Fibroblast of skin of right quadriceps (primary cell): ENCODE measurements at places on chromosomes 12 and 14.
A peak's percentile ranks its signal among the peaks of the same experiment; 100 is the strongest.

DNA sequence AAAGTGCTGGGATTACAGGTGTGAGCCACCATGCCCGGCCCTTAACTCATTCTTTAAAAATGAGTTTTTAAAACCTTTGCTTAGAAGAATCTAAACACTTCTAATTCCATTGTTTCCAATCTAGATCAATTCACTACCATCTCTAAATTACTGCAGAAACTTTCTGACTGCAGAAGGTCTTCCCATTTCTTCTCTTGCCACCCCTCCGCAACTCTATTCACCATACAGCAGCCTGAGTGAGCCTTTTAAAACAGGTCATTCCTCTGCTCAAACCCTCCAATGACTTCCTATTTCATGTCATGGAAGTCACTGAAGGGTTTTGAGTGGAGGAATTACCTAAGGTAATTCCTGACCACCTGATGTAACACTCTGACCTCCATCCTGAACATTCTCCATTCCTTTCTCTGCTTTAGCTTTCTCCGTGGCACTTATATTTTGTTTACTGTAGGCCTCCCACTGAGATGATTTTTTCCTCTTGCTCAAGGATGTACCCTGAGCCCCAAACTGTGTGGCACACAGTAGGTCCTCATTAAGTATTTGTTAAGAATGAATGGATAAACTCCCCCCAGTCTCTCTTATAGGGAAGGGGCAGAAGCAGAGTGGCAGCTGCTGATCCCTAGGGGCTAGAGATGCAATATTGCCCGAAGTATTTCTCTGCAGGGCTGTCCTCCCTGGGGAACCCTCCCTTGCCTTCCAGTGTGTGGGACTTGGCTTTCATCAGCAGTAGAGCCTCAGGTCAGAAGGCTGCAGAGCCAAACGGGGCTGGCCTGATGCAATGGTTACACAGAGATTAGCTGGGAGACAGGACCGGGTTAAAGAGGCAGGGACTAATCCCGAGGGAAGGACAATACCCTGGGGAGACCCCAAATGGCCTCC is 1.2 kb downstream of the DDIT3 start:
- DNase-seq, result peak; percentile 40

GRCh38 chr12:78384541-78384940 is 480.0 kb upstream of the SYT1 start:
- DNase-seq, result no peak

GRCh38 chr12:19829100-19829853 is 390.0 kb downstream of the AEBP2 start:
- DNase-seq, result no peak

DNA sequence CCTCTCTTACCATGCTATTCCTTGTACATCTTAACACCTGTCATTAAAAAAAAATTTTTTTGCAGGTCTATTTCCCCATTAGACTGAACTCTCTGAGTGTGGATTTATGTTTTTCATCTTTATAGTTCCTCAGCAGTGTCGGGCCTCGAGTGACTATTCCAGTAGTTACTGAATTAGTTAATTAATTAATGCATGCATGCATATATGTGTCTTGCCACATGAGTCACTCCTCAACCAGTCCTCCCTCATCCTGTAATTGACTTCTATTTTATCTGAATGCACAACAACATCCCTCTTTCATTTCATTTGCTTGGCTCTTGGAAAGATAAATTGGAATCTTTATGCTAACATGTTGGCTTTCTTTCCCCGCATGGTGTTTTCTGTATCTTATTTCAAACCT is 35.6 kb downstream of the ERG28 start:
- no peak for DNase-seq

- DNase-seq, result no peak
Observed at GRCh38 chr12:42447371-42447786, 121.4 kb downstream of the PPHLN1 start.

GRCh38 chr14:54568821-54569595 is 2.1 kb downstream of the SAMD4A start:
- DNase-seq, result peak; percentile 65

DNA sequence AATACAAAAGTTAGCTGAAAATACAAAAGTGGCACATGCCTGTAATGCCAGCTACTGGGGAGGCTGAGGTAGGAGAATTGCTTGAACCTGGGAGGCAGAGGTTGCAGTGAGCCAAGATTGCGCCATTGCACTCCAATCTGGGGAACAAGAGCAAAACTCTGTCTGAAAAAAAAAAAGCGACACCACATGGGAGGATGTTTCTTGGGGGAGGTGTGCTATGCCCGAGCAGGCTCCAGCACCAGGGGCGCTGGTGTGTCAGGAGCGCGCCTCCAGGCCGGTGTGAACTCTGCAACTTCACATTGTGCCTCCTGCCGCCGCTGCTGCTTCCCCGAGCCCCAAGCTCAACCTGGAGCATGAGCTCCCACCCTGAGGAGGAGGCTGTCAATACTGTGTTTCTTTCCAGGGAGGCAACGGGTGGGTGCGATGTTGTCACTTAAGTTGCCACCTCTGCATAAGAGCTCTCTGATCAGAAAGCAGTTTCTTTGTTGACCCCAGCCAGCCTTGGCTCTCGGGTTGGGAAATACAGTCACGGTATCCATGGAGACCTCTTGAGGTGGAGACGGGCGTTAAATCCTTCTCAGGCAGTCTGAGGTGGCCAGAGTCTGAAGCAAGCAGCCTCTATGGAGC is 18.9 kb downstream of the DEGS2 start:
- peak; percentile 31 for DNase-seq
